ENCODE measurements at places on chromosomes 3 and 15. TPM values are rescaled to one million over a fixed set of nuclear protein-coding genes. Genes with fewer than 3 reads are reported as not detected.

TMIE gene
- total RNA-seq: 8.4 TPM

KNG1 gene
- 0.35 TPM for total RNA-seq

SKOR1 gene
- 1.5 TPM for total RNA-seq

GOLGA6A gene
- 0.99 TPM for total RNA-seq

DNA sequence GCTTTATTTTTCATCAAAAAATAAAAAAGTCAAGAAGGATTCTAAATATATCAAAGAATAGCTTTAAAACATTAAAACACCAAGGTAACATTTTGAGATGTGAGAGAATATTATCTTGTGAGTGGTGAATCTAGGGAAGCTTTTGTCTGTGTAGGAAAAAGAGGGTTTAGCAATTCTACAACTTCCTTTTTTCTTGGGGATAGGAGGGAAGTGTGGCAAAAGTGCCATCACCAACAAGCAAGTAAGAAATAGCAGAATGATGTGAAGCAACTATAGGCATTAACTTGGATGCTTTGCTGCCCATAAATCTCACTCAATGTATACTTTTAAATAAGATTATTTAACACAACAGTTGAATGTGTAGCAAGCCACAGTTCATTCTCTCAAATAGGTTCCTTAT lies 57.8 kb upstream of the SUCLG2 start:
- no peak for DNase-seq

PCOLCE2 gene
- total RNA-seq: 2.9 TPM

- no peak for DNase-seq
Measured at GRCh38 chr3:189766416-189766815, 135.2 kb downstream of the TP63 start.

- DNase-seq: no peak
Measured at GRCh38 chr3:196192036-196192523, 19.1 kb downstream of the ZDHHC19 start.

DNA sequence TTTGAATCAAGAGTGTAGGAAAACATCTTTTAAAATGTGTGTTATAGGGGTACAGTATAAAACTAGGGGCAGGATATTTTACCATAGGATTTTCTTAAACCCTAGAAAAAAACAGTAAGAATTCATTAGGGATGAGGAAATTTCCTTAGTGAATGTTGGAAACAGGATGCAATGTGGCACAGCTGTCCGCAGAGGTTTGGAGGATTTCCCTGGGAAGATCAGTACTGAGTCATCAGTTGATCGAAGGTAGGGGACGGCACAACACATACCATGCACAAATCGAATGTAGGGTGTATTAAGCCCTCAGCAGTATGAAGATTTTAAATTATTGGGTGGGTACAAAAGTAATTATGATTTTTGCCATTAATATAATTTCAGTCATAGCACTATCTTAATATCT lies 49.9 kb downstream of the FNDC3B start:
- DNase-seq: no peak

DNA sequence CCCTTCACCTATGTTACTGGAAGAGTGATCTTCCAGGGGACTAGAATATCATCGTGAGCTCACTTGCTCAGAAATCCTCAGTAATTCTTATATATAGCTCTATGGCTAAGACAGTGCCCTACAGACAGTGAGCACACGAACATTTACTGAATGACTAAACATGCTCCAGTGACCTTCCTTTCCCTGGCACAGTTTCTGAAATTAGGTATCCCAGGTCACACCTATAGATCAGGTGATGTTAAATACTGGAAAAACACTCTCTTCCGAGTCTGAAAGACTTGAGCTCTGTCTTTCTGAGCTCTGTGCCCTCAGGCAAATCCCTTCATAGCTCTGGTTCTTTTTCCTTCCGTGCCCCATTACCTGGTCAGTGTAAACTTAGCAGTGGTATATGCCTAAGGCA lies 239.4 kb upstream of the LRIG1 start:
- DNase-seq: no peak

- peak; percentile 24 for DNase-seq
Measured at GRCh38 chr3:190258634-190259033, 63.6 kb downstream of the CLDN1 start.

GRCh38 chr3:102394517-102394916 lies 40.3 kb upstream of the ZPLD1 start:
- DNase-seq: no peak
